ENCODE measurements at places on chromosomes 11 and 22. TPM values are rescaled to one million over a fixed set of nuclear protein-coding genes. Genes with fewer than 3 reads are reported as not detected.
A peak's percentile ranks its signal among the peaks of the same experiment; 100 is the strongest.

Gene SHISA8
- polyA plus RNA-seq = not detected

Gene C11orf87
- polyA plus RNA-seq = 0.15 TPM

Gene IL18BP
- polyA plus RNA-seq = 8.4 TPM

Gene LRP5
- polyA plus RNA-seq = 45.8 TPM

Gene CYP2D6
- polyA plus RNA-seq = 0.94 TPM

Gene APOBEC3A
- polyA plus RNA-seq = not detected

Gene PKNOX2
- polyA plus RNA-seq = 25.3 TPM

Gene UCP3
- 6.8 TPM for polyA plus RNA-seq

Gene DAGLA
- 5.6 TPM for polyA plus RNA-seq

Gene SMC1B
- 0.09 TPM for polyA plus RNA-seq

Gene LMNTD2
- 0.38 TPM for polyA plus RNA-seq

Gene MMP11
- 8.7 TPM for polyA plus RNA-seq

Gene F2
- polyA plus RNA-seq = not detected

Gene SLC6A5
- not detected for polyA plus RNA-seq

Gene BCO2
- 12.2 TPM for polyA plus RNA-seq

Gene GSTT2B
- 19.9 TPM for polyA plus RNA-seq

DNA sequence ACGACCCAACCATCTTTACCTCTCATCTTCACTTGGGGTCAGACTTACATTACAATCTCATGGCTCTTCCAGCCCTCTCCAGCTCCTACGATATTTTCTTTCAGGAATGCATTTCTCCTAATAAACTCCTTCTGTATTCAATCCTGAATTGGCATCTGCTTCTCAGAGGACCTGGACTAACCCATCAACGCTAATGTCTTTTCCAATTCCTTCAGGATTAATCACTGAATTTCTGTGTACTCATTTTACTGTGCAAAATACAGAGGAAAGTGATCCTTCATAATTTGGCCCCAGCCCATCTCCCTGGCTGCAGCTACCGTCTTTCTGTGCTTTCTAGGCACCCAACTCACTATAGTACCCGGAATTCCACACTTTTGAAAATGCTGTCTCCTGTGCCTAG lies 239.2 kb downstream of the METTL15 start:
- DNase-seq = no peak

GRCh38 chr11:86482692-86483091 lies 108.0 kb downstream of the CCDC81 start:
- DNase-seq = no peak

GRCh38 chr11:39745401-39745800 lies 1714.1 kb downstream of the LRRC4C start:
- DNase-seq = no peak

GRCh38 chr22:42626431-42626830 lies 11.7 kb upstream of the POLDIP3 start:
- no peak for DNase-seq

DNA sequence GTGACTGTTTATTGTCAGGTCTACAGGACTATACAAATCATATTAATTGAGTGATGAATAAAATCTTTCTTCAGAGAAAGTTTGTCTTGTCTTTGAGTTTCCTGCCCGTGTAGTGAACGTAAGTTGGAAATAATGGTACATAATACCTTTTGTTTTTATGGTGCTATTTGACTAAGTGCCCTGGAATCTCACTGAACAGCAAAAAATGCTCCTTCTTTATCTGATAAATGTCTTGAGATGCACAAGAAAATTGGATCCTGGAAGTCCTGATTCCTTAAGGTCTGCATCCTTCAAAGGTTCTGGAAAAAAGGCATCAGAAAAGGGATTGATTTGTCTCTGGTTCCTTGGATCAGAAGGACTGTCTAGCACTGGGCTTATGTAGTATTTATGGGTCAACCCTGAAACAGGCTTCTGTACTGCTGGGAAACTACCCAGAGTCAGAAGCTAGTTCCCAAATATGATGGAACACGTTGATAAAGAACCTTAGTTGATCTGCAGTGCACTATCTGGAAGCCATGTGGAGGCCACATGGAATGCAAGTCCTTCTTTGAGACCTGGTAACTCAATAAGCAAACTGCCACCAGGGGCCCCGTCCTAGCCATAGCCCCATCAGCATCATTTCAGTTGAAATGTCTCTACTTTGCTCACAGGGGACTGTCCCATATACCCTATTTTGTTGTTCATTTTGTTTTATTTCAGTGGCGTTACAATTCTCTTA lies 100.6 kb upstream of the CD44 start:
- DNase-seq = no peak

- DNase-seq = peak; percentile 27
Measured at GRCh38 chr11:70498171-70498571, 99.8 kb downstream of the CTTN start.

GRCh38 chr11:103699216-103699615 lies 337.2 kb upstream of the DDI1 start:
- DNase-seq = peak; percentile 18

DNA sequence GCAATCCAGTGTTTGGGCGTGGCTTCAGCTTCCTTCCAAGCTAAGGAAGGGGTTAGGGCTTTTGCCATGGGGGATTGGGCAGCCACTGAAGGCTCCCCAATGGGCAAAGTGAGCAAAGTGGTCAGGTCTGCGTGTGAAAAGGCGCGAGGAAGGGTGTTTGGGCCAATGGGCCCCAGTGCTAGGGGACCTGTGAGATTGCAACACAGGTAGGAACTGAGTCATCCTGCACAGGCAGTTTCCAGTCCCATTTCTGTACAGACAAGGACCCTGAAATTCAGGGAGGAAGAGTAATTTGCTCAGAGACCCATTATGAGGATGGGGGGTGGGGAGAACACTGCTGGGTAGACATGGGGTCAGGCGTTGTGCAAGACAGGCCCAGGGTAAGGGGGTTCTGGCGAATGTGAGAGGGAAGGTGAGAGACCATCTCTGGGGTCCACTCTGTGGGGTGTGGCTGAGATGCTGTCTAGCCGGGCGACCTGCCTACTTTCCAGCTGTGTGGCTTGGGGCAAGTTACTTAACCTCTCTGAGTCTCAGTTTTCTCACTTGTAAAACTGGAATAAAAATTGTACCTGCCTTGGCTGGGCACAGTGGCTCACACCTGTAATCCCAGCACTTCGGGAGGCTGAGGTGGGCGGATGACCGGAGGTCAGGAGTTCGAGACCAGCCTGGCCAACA lies 7.3 kb downstream of the CCDC88B start:
- no peak for DNase-seq

GRCh38 chr11:85758026-85758425 lies 52.9 kb downstream of the SYTL2 start:
- no peak for DNase-seq

DNA sequence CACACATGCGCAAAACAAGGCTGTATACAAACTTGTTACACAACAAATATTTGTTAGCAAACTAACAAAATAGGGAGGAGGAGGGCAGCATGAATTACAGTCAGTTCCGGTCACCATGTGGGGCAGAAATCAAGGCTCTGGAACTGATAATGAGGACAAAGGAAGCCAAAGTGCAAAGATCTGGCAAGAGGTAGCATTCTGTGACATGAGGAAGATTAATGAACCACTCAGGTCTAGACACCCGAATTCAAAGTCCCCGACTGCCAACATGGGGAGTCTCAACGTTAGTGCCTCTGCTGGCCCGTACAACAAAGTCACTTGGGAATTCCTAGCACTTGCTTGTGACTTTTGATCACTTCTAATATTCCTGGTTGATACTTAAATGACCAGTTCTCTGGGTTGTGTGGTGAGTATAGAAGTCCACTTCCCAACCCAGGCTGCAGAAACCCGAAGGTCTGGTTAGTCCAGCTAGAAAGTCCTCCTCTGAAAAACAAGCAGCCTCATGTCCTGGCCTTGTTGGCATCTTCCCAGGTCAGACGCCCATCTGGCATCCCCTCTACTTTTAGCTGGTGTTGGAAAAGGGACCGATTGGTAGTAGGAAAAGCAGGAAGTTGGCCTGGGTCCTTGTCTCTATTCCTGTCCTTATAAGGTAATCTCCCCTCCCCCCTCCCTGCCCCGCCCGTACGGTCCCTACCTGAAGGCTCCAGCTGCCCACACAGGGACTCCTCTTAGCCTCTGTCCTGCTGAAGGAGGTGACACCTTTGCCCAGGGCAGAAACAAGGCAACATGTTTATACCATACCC lies 1.6 kb downstream of the SUN2 start:
- DNase-seq = no peak

DNA sequence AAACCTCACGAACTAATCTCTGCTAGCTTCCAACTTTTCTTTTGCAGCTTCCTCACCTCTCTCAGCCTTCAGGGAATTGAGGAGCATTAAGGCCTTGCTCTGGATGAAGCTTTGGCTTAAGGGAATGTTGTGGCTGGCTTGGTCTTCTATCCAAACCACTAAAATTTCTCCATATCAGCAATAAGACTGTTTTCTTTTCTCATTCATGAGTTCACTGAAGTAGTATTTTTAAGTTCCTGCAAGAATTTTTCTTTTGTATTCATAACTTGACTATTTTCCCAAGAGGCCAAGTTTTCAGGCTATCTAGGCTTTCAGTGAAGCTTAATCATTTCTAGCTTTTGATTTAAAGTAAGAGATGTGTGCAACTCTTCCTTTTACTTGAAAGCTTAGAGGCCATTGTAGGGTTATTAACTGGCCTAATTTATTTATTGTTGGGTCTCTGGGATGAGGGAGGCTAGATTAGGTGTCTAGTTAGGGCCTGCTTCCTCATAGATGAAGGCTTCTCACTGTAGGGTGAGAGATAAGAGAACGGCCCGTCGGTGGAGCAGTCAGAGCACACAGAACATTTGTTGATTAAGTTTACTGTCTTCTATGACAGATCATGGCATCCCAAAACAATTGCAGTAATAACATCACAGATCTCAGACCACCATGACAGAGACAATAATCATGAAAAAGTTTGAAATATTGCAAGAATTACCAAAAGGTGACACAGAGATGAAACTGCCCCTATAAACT lies 33.2 kb downstream of the CSF2RB start:
- no peak for DNase-seq

DNA sequence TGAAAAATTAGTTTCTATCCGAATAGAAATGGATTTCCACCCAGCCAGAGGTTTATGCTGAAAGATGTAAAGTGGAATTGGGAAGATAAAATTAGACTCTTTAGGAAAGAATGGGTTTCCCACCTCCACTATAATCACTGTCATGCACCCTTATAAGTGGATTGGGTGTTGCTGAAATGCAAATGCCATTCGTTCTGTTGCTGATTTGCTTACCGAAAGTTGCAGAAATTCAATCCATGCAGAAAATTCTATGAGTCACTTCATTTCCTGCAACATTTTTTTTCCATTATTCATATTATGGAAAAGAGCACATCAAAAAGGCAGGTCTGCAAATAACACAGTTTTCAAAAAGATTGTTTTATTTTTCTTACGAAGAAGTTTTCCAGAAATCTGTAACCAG lies 65.6 kb downstream of the LDLRAD3 start:
- peak; percentile 59 for DNase-seq

- no peak for DNase-seq
Measured at GRCh38 chr11:86644291-86644690, 28.1 kb downstream of the ME3 start.
